ENCODE measurements at places on chromosomes 3 and 15.

DNA sequence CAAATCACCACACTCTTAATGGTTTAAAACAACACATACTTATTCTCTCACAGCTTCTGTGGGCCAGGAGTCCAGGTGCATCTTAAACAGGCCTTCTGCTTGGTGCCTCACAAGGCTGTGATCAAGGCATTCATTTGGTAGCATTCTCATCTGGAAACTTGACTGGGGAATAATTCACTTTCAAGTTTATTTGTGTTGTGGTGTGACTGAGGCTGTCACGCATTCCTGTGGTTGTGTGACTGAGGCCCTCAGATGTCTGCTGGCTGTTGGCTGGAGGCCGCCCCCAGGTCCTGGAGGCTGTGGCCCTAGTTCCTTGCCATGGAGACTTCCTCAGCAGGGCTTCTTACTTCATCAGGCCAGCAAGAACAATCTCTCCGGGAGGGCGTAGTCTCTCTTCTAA, 16.9 kb upstream of the FAM3D start:
- no peak for DNase-seq

DNA sequence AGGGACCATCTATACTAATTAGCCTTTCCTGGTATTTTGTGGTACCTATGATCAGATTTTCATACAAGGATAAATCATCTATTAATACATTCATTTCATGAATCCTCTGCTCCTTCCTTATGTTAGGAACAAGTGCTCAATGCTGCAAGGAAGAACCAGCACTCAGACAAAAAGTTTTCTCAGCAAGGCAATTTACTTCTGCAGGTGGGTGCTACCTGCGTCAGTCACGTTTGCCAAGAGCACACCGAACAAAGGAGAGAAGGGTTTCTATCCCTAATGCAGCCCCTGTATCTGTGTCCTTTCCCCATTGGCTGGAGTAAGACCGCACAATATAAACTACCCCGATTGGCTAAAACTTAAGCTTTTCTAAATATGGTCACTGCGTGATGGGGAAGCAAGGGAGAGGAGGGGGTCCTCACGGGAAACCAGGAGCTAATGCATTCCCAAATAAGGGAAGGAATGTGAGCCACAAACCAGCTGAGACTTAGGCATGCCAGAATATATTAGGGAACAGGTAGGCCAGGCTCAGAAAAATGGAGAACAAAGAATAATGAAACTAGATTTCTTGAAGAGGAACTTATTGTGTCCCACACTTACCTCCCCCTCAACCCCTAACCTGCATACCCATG, 76.5 kb downstream of the AQR start:
- DNase-seq: no peak

- no peak for DNase-seq
These were observed 33.9 kb upstream of the TMCO5A start for GRCh38 chr15:37900326-37901221.

DNA sequence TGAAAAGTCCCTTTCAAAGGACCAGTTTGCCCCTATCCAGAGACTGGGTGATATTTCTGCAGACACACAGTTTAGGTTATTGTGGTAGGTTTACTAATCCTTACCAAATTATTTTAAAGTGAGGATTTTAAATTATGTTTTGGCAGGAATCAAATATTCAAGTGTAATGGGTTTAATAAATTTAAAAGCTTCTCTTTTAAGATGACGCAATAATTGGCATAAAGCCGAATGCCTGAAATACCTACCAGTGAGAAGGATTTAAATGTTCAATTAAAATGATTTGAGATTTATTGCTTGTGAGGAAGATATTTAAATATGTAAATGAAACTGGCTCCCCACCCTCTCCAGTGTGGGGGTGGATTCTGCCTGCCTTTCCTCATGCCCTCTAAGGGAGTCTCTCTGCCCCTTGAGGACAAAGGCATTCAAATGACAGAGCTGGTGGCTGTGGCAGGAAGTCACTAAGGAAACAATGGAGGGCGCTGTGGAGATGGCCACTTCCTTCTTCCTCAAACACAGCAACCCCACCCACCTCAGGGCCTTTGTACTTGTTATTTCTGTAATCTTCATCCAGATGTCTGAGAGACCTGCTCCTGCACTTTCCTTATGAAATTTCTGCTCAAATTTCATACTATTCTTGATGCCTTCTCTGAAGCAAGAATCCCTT, 131.7 kb downstream of the TNIK start:
- peak; percentile 5 for DNase-seq

DNA sequence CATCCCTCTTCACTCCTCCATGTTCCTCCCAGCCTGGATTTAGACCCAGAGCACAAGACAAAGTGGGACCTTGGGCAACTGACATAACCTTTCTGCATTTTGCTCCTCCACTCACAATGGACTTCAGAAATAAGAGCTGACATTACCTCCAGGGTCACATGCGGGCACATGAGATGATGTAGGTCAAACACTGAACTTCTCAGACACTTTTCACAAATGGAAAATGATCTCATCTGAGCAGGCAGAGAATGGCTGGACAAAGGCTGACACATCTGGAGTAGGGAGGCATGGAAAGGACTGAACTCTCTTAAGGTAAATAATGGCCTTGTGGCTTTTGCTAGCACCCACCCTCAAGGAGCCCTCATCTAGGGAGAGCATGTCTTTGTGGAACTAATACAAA, 849.2 kb upstream of the CFAP20DC start:
- no peak for DNase-seq

- DNase-seq: no peak
These were observed 104.9 kb upstream of the TGFBR2 start for GRCh38 chr3:30501526-30501925.

DNA sequence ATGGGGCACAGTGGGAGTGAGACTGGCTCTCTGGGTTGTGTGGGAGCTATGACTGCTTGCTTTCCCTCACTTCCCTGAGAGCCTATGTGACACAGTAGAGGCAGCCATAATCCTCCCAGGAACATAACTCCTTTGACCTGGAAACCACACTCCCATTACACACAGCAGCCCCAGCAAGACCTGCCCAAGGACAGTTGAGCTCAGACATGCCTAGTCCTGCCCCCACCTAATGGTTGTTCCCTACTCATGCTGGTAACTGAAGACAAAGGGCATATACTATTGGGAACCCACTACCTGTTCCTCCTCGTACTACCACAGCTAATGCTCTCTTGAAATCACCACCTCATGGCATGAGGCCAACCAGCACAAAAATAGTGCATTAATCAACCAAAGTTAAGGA, 550.4 kb upstream of the ARPP21 start:
- no peak for DNase-seq

DNA sequence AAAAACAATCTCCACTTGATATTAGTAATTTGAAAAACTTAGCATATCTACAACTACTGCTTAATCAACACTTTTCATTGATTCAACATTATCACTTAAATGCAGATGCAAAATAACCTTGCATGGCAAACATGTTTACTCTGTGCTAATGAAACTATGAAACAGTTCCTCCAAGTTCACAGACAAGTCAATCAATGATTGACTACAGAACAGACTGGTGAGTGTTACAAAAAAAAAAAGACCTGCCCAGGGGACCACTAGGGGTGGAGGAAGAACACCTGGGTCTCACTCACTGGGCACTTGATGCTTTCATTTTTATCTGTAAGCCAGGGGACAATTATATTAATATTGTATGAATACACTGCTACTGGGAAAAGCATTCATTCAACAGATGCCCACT, 4.3 kb upstream of the NR2C2 start:
- DNase-seq: no peak

- no peak for DNase-seq
These were observed 64.4 kb upstream of the TPM1 start for GRCh38 chr15:62977952-62978811.

- DNase-seq: no peak
These were observed 53.6 kb upstream of the THRB start for GRCh38 chr3:24548278-24548677.

DNA sequence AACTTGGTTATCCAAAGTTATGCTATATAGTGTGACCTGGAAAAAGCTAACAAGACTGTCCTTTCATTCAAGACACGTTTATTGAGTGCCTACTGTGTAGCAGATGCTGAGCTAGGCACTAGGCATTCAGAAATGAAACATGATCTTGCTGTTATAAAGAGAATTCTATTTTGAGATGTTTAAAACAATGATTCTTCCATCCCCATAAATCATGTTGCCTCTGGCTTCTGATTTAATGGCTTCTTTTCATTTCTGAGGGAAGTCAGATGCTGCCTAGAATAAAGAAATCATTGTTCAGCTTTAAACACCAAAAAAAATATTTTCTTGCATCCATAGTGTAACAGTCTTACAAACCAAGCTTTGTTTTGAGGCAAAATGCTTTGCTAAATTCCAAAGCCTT, 620.9 kb upstream of the UBE2E2 start:
- no peak for DNase-seq

DNA sequence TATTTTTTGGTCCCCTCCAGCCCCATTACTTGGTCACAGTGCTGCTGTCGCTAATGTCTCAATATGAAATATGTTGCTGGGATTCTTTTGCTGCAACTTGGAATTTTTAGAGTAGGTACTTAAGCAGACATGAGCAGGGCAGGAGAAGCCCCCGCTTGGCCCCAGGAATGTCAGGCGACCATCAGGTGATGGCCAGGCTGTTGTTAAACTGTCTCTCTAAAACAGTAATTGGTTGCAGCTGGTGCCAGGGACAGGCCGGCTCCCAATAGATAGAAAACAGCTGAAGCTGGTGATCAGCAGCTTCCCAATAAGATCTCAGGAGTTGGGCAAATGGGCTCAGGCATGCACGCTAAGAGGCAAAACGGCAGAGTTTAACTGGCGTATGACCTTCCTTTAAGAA, 329.9 kb upstream of the TBL1XR1 start:
- no peak for DNase-seq

DNA sequence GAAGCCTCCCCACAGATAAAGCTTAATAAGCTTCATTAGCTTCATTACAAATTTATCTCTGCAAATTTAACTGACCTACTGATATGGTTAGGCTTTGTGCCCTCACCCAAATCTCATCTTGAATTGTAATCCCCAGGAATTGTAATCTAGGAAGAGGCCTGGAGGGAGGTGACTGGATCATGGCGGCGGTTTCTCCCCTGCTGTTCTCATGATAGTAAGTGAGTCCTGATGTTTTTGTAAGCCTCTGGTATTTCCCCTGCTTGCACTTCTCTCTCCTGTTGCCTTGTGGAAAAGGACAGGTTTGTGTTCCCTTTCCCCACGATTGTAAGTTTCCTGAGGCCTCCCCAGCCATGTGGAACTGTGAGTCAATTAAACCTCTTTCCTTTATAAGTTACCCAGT, 226.1 kb upstream of the TTC14 start:
- DNase-seq: no peak

GRCh38 chr3:43071313-43071893, 34.5 kb downstream of the POMGNT2 start:
- no peak for DNase-seq

GRCh38 chr3:106703524-106703923, 673.7 kb upstream of the CCDC54 start:
- no peak for DNase-seq

DNA sequence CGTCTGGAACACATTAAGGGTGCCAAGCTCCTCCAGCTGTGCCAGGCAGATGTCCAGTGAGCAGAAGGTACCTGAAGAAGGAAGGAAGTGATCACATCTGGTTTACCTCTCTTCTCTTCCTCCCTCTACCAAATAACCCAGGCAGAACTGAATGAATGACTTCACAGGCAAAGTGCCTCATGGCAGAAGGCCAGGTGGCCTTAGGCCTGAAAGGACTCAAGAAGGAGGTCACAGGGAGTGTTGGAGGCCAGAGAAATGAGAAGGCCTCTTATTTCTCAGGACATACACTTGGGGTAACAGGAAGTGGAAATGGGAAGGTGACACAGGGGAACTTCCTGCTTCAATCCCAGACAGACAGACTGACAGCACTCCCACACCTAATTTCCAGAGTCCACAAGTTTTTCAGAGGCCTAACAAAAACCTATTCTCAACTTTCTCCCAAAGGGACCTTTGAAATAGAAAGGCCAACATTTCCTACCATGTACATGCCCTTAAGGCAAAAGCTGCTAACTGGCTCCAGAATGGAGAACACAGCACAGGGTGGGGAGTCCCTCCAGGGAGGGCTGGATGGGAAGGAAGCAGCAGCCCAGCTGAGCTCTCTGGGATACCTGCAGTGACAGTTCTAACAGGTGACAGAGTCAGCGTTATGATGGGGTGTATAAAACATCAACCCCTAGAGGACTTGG, 17.6 kb upstream of the SIN3A start:
- no peak for DNase-seq

- no peak for DNase-seq
These were observed 65.8 kb downstream of the PEAK1 start for GRCh38 chr15:77354063-77354462.

DNA sequence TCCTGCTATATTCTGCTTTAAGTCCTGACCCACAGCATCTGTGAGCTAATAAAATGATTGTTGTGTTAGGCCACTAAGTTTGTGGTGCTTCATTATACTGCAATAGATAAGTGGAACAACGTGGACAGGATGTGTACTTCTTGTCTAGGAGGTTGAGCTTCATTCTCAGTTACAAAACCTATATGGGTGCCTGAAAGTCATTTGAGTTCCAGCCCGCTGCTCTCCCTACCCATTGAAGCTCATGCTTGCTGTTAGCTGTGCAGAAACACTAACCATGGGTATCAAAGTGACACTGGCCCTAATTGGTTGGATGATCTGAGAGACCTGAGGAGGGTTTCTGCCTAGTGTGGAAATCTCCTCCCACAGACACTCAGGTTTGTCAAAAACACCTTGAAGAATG, 357.2 kb downstream of the PDCD6IP start:
- no peak for DNase-seq

DNA sequence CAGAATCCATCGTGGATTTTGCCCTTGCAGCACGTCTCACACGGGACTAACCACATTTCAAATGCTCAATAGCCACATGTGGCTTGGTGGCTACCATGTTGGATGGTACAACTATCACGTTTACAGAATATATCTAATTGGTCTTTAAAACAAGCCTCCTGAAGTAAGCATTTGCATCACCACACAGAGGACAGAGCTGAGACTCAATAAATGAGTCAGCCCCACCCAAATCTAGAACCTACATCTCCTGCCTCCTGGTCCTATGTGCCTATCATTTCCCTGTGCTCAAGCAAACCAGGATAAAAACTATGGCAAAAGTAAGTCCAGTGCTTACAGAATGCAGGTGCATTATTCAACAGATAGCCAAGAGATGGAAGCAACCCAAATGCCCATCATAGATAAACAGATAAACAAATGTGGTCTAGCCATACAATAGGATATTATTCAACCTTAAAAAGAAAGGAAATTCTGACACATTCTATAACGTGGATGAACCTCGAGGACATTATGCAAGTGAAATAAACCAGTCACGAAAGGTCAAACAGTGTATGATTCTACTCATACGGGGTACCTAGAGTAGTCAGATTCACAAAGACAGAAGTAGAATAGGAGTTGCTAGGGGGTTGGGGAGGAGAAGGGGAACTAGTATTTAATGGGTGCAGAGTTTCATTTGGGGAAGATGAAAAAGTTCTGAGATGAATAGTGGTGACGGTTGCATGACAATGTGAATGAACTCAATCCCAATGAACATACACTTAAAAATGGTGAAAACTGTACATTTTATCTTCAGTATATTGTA, 43.9 kb downstream of the SRGAP3 start:
- DNase-seq: no peak

- no peak for DNase-seq
These were observed 939.2 kb downstream of the NAALADL2 start for GRCh38 chr3:175798326-175798725.

Measured in activated T-helper 1 cell treated with anti-CD3 and anti-CD28 coated beads, Interleukin-2, amount 50 U/mL, for 16 hours (primary cell).